Upper lobe of right lung (tissue), 1 donor: ENCODE measurements at places on chromosomes 16 and 17. TPM values are rescaled to one million over a fixed set of nuclear protein-coding genes. Genes with fewer than 3 reads are reported as not detected.

GRCh38 chr16:72932050-72932449, 115.9 kb downstream of the ZFHX3 start:
- DNase-seq, result no peak

DNA sequence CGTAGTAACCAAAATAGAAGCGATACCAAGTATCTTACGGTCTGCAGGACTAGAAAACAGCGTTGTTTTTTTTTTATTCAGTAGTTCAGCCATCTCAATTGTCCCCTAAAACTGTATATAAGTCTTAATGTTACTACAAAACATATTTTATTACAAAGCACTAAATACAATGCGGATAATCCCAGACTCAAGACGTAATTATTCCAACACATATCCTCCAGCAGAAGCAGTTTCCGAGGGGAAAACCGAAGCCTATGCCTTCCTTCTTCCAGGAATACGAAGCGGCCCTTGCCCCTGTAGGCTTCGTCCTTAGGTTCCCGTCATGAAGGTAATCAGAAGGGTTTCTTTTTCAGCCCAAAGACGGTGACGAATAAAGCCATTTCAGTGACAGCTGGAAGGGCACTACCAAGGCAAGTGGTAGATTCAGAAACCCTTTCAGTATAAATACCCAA, 2.3 kb downstream of the TMEM107 start:
- DNase-seq, result no peak

- no peak for DNase-seq
Measured at GRCh38 chr17:15085890-15086677, 179.0 kb downstream of the PMP22 start.

GRCh38 chr17:50458701-50459676, 9.7 kb downstream of the CHAD start:
- DNase-seq, result no peak

DNA sequence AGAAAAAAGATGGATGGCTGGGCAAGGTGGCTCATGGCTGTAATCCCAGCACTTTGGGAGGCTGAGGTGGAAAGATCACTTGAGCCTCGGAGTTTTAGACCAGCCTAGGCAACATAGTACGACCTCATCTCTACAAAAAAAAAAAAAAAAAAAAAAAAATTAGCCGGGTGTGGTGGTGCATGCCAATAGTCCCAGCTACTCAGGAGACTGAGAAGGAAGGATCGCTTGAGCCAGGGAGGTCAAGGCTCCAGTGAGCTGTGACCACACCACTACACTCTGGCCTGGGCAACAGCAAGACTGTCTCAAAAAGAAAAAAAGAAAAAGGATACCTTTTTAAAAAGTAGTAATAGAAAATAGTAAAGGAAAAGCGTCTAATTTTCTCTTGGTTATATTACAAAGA, 20.7 kb downstream of the ZNF652 start:
- no peak for DNase-seq

DNA sequence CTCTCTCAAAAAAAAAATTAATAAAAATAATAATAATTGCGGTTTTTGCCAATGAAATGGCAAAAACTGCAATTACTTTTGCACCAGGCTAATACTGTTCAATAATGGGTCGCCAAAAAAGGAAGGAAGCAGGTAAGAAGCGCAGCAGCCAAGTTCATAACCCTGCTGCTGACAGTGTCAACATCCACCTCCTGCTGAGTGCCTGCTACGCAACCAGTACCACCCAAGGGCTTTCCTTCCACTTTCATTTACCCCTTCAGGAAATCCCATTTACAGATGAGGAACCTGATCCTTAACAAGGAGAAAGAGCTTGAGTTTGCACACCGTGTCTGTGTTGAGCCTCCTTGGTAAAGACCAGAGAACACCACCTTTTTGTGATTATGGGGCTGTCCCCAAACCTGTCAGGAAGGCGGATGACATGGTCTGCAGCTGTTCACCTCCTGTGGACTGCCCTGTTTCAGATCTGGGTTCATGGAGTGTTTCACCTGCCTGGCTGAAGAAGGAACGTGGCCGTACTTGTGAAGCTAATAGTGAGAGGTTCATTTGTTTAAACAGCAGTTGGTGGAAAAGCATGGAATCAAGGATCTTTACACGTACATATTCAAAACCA, 378.0 kb downstream of the SLC39A11 start:
- no peak for DNase-seq

- no peak for DNase-seq
Measured at GRCh38 chr17:43650471-43650870, 11.3 kb downstream of the MEOX1 start.

DNA sequence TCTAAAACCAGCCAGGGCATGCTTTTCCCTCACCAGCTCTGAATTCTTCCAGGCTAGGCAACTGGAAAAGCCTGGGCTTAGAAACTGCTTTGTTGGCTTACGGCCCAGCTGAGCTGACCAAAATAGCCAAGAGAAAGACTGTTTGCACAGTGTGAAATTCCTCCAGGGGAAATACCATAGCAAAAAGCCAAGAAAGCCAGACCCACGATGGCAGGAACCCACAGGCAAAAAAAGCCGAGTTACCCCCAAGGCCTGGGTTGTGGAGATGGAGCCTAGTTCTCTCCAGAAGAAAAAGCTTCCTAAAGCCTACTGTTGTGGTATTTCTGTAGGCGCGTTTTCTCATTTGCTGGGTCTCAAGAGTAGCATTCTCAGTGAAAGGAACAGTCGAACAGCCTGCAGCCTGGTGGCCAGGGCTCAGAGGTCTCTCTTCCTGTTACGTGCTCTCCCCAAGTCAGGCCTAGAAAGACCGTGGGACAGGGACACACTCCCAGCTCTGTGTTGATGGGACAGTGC, 9.2 kb downstream of the SP2 start:
- DNase-seq, result no peak

Gene SHCBP1
- total RNA-seq, result 1.0 TPM

DNA sequence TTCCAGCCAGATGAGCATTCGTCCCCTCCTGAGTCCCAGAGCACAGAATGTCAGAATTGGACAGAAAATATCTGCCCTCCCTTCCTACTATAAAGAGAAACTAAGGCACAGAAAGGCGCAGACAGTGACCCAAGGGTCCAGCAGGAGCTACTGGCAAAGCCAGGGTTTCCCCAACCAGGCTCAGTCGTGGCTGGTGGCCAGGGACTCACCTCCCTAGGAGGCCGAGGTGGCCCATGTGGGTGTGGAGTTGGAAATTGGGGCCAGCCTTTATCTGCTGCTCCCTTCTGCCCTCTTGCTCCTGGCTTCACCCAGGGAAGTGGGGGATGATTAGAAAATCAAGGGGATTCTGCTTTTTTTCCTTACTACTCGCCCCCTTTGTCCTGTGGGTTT, 1.1 kb downstream of the DRC7 start:
- no peak for DNase-seq

GRCh38 chr17:64260886-64261285, 2.2 kb downstream of the TEX2 start:
- no peak for DNase-seq

- DNase-seq, result no peak
Measured at GRCh38 chr17:37299257-37299980, 76.4 kb upstream of the C17orf78 start.
